ENCODE measurements at places on chromosomes 11 and 22.

DNA sequence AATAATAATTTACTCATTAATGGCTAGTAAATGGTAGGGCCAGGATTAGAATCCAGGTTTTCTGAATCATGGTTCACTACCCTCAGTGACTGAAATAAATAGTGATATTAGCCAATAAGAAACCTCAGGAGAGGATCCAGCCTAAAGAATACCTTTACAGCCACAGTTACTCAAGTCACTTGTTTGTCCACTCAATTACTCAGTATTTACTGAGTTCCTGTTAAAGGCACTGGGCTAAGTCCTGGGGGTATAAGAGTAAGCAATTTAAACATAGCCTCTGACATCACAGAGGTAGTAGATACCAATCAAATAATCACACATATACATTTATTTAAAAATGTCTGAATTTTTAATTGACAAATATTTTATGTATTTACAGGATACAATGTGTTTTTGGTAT lies 56.8 kb upstream of the GAB2 start:
- DNase-seq, result no peak

DNA sequence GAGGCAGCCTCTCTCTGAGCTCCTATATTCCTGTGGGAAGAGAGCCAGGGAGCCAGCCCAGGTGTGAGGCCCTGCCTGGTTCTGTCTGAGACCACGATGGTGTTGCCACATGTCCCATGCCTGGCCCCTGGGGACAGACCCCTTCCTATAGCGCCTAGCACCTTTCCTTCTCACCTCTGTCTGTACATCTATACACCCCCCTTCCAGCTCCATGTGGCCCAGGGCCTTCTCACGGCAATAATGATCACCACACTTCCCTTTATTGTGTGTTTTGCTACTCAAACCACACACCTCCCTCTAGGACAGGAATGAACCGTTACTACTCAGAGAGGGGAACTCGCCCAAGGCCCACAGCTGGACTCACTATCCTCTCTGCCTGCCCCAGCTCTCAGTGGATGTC lies 12.8 kb downstream of the CD82 start:
- DNase-seq, result no peak

- peak; percentile 59 for DNase-seq
Observed at GRCh38 chr11:67438158-67438902, 848 bp upstream of the PTPRCAP start.

DNA sequence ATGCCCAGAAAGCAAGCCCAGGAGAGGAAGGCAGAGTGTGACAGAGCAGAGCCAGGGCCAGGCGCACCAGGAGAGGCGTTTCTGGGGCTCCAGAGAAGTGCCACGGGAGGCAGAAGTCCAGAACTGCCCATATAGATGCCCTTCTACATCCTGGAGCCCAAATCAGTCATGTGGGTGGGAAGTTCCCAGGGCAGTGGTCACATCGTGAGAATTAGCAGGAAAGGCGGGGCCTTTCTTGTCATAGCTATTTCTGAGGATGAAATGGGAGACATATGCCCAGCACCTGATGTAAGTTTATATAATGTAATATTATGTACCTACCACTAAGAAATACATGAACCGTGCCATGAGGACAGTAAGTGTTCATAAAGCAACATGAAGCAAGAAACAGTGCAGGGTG lies 13.1 kb downstream of the ZDHHC24 start:
- DNase-seq, result no peak

- DNase-seq, result no peak
Observed at GRCh38 chr11:71331631-71332030, 79.3 kb upstream of the SHANK2 start.

GRCh38 chr22:45090497-45090910 lies 73.2 kb upstream of the NUP50 start:
- DNase-seq, result no peak

- no peak for DNase-seq
Observed at GRCh38 chr11:11626128-11626527, 4.3 kb upstream of the GALNT18 start.

- no peak for DNase-seq
Observed at GRCh38 chr11:26916805-26917204, 77.1 kb upstream of the FIBIN start.

Measured in activated T-helper 1 cell treated with Interleukin-2 at 50 U/mL for 16 hours (primary cell).